ENCODE measurements at places on chromosomes 2 and 18. TPM values are rescaled to one million over a fixed set of nuclear protein-coding genes. Genes with fewer than 3 reads are reported as not detected.
A peak's percentile ranks its signal among the peaks of the same experiment; 100 is the strongest.

DNA sequence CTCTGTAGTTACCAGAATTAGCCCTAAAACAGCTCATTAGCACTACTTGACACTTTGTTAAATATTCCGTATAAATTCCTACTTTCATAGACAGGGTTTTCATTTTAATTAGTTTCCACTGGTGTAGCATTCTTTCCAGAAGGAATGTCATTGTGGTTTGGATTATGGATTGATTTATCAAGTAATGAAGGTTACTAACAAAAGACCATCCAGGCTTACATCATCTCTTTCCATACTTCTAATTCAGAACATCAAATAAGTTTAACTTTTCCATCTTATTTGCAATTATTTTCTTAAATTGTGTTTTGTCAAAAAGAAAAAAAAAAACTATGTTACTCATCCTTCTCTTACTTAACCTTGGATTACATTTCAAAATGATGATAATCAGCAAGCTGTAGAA, 231.8 kb upstream of the SPOPL start:
- no peaks in the 10 kb centered on the region for H3K36me3 ChIP-seq
- no peaks in the 10 kb centered on the region for H3K27me3 ChIP-seq
- H3K27ac ChIP-seq, result no peak overlapping the region
- H3K4me3 ChIP-seq, result no peak overlapping the region

GRCh38 chr2:175048275-175048674, 43.1 kb upstream of the CHN1 start:
- H3K36me3 ChIP-seq, result no peaks in the 10 kb centered on the region
- no peak for DNase-seq
- H3K4me1 ChIP-seq, result no peaks in the 10 kb centered on the region
- H3K4me3 ChIP-seq, result no peak overlapping the region

DNA sequence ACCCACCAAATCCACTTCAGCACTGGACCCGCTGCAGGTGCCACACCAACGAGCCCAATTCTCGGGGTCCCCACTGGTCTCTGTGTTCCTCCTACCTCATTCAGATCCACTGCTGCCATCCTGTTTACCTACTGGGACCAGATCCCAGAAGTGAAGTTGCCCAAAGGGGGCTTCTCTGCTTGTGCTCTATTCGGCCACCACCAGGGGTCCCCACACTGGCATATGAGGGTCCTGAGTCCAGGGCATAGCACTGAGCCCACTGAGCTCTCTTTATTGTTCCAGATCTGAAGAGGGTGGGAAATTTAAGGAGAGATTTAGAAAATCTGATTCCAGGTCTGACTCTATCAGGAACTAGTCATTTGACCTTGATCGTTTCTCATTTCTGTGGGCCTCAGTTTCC, 2.4 kb downstream of the GPR45 start:
- DNase-seq, result no peak
- H3K4me1 ChIP-seq, result 0 out of 2 replicates have a peak, but pooled peaks cover 2% of the 10 kb centered on the region
- no peaks in the 10 kb centered on the region for H3K36me3 ChIP-seq
- no peaks in the 10 kb centered on the region for H3K27me3 ChIP-seq
- H3K27ac ChIP-seq, result no peak overlapping the region

DNA sequence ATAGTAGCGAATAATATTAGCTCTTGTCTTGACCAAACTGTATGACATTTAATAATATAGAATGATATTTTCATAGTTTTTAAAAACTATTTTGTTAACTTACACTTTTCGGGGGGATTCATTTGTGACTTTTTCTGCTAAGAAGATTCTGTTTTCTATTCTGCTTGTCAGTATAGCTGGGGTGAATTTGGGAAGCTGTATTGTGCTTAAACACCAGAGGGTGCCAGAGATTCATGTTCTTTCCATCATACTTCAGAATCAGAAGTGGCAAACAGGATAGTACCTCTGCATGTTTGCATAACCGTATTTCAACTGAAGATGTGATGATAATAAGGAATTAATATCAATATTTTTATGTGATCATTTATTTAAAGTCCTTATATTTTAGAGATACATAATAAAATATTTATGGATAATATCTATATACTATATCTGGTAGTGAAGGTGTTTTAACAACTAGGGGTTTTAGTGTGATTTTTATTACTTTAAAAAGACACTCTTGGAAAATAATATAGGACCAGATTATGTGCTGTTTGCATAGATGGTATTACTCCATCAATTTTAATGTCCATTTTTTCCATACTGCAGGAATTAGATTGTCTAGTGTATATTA, 81.0 kb downstream of the TAF4B start:
- no peak overlapping the region for H3K27ac ChIP-seq
- H3K4me1 ChIP-seq, result no peaks in the 10 kb centered on the region
- no peak for DNase-seq
- H3K4me3 ChIP-seq, result no peak overlapping the region
- H3K27me3 ChIP-seq, result no peaks in the 10 kb centered on the region

DNA sequence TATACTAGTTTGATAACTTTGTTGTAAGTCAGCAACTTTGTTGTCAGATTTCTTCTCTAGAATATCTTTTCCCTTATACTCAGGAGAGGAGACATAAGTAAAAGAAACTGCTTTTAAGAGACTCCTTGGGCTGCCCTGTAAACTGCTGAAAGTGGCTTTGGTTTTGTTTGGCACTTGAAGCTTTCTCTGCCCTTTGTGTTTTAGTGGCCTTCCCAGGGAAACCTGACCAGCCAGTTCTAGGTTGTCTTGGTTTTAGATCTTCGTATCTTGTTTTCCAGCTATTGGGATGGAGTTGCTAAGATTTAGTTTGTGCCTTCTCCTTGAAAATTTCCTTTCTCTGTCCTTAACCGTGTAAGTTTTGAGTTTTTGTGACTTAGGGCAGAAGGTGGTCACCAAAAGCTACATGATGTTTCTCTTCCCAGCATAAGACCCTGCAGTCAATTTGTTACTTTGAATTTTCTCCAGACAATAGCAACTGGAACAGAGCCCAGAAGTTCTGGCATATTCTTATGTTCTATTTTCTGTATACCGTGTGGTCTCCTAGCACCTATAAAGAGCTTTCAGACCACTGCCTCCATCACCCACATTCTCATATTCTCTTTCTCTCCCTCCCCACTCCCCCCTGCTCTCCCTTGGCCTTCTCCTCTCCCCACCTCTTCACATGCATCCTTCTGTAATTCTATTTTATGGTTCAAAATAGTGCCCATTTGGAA, 81.1 kb downstream of the BOLA3 start:
- no peaks in the 10 kb centered on the region for H3K27me3 ChIP-seq
- H3K4me1 ChIP-seq, result no peaks in the 10 kb centered on the region
- H3K4me3 ChIP-seq, result no peak overlapping the region
- H3K36me3 ChIP-seq, result no peaks in the 10 kb centered on the region

The SERPINB13 gene
- not detected for total RNA-seq

- H3K36me3 ChIP-seq, result no peaks in the 10 kb centered on the region
- H3K27ac ChIP-seq, result no peak overlapping the region
- no peaks in the 10 kb centered on the region for H3K4me1 ChIP-seq
- no peaks in the 10 kb centered on the region for H3K27me3 ChIP-seq
- DNase-seq, result no peak
These were observed 544.2 kb downstream of the SATB2 start for GRCh38 chr2:198913394-198914152.

DNA sequence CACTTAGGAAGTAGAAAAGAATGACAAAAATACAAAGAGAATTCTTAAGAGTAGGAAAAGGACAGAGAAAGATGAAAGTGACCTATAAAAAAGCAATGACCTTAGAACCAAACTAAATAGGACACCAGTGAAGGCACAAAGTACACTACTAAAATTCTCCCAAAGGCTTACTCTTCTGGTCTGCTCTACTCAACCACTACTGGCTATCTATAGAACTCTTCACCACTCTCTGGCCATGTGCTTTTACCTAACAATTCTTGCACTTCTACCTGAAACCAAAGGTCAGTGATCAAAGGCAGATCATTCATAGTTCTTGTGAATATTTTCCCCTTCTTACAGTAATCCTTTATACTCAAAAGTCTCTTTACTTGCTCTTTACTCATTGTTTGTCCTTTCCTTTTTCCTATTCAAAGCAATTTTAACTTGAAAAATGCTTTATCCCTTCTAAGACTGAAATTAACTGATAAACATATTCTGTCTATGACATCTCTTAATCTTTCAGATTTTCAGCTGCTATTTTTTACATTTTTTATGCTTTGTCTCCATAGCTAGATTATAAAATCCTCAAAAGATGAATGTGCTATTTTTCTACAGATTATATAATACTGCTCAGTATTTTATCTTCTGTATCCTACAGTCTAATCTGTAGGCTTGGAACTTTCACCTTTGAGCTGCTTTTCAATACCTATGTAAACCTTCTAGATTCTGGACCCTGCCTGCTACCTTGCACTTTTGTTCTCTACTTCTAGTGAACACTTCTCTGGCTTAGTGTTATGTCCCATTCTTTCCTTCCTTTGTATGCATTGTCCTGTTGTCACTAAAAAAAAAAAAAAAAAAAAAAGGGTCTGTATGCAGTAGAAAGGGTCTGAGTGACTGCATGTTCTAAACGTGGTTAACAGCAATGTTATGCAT, 64.6 kb downstream of the NCKAP1 start:
- peaks cover 18% of the 10 kb centered on the region for H3K36me3 ChIP-seq
- no peaks in the 10 kb centered on the region for H3K4me1 ChIP-seq
- H3K27ac ChIP-seq, result no peak overlapping the region
- H3K4me3 ChIP-seq, result no peak overlapping the region
- no peaks in the 10 kb centered on the region for H3K27me3 ChIP-seq

DNA sequence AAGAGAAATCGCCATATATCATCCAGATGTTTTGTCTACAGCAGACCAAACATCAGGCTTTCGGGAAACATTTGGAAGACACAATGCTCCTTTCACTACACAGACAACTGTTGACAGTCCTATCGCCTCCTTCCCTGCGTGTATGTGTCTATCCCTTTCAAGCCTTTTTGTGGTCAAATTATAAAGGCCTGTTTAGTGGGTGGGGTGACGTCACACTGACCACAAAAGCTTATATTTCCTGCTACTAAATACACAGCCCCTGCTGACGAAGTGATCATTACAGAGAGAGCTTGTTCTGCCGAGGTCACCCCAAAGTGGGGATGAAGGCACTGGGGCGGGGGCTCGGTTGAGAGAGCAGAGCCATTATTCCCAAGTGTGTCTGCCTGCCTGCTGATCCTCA, 302.7 kb upstream of the TNP1 start:
- H3K4me3 ChIP-seq, result no peak overlapping the region
- no peak for DNase-seq
- H3K27me3 ChIP-seq, result no peaks in the 10 kb centered on the region
- no peaks in the 10 kb centered on the region for H3K4me1 ChIP-seq
- no peak overlapping the region for H3K27ac ChIP-seq
- no peaks in the 10 kb centered on the region for H3K36me3 ChIP-seq

The GCG gene
- total RNA-seq, result not detected

- H3K4me1 ChIP-seq, result peaks cover 5% of the 10 kb centered on the region
- no peaks in the 10 kb centered on the region for H3K27me3 ChIP-seq
- DNase-seq, result no peak
- H3K4me3 ChIP-seq, result no peak overlapping the region
These were observed 197.2 kb downstream of the GLI2 start for GRCh38 chr2:120932881-120933280.

DNA sequence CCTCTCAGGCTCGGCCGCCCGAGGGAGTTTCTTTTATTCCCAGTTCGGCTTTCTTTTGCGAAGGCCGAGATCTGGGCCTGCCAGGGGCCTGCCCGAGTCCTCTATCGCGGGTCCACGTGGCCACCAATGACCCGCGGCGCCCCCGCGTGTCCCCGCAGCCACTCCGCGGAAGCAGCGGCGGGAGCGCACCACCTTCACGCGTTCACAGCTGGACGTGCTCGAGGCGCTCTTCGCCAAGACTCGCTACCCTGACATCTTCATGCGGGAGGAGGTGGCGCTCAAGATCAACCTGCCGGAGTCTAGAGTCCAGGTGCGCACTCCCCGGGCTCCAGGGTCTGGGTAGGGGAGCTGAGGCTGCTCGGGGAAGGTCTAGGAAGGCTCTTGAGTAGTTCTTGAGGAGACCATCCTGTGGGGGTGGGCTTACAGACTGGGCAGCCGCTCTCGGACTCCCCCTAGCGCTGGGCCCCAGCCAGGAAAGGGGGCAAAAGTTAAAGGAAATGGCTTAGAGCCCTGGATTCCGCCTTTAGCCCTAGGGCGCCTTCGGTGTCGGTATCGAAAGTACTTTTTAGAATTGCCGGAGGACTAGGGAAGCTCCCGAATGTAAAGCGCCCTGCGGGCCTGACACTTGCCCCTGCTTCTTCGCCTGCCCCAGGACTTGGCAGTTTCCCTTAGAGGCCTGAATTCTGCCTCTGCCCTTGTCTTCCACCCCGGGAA, 3.4 kb downstream of the OTX1 start:
- H3K27me3 ChIP-seq, result peaks cover 96% of the 10 kb centered on the region
- no peak overlapping the region for H3K4me3 ChIP-seq
- H3K27ac ChIP-seq, result no peak overlapping the region
- peaks cover 55% of the 10 kb centered on the region for H3K4me1 ChIP-seq
- H3K36me3 ChIP-seq, result peaks cover 16% of the 10 kb centered on the region
- DNase-seq, result peak; percentile 96

The ZSWIM2 gene
- total RNA-seq, result not detected

DNA sequence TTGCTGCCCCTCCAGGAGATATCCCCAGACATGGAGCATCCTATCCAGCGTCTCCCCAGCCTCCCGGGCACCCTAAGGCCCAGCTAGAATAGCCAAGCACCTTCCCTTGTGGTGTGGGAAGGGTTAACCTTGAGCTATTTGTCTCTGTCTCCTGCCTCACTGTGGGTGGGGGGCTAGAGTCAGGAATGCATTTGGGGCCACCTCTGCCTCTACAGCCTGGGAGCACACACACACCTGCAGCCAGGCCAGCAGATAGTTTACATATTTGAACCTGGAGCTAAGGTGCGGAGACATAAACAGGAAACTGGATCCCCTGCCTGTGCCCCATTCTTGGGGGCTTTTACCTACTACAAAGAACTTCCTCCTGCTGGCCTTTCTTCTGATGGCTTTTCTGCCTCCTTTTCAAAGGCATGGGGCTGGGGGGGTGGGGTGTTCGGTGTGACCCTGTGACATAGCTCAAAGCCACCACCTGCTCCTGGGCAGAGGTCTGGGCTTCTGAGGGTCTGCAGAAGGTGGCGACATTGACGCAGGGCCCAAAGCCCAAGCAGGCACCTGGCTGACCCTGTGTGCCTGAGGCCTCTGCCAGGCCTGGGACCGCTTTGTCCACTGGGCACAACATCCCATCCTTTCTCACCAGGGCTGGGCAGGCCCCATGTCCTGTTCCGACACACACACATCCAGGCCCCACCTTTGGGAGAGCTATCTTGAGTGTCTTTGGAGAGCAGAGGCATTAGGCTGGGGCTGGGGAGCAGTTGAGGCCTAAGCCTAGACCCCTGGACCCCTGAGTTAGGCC, 34.2 kb downstream of the EMX1 start:
- DNase-seq, result peak; percentile 76
- no peaks in the 10 kb centered on the region for H3K36me3 ChIP-seq
- peak overlapping the region; percentile 93 for H3K27ac ChIP-seq
- peaks cover 24% of the 10 kb centered on the region for H3K4me1 ChIP-seq
- H3K4me3 ChIP-seq, result no peak overlapping the region
- H3K27me3 ChIP-seq, result no peaks in the 10 kb centered on the region
